ENCODE measurements at places on chromosomes 16 and 17.

DNA sequence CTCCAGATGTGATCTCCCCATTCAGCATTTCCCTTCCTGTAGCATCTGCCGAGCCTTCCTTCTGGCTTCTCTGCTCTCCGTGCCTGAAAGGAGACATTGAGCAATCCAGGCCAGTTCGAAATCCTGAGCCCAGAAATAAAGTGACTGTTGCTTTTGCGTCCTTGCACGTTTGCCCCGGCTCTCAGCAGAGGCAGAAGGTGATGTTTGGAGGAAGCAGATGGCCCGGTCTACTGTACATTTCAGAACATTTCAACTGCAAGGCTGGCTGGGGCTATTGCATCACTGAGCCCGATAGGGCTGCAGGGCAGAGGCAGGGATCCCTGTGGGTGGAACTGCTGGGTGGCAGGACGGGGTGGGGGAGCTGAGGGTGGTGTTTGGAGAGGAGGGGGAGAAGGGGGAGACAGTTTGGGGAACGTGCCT, 29.4 kb downstream of the IRF8 start:
- no peak for DNase-seq

DNA sequence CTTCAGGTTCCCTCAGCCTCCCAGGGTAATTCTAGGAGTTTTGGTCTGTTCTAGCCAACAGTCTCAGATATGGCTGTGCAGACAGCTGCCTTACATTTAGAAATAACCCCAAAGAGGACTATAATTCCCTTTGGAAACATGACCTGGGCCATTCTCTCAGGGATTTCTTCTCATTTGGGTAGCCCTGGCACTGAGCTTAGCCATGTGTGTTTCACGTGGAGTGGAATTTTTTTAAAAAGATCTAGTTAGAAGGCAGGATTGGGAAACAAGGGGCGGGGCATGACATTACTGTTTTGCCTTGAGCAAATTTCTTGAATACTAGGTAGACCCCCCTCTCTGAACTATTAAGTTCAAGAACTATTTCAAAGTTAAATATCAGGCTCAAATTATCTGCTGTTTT, 29.6 kb upstream of the MRC2 start:
- DNase-seq, result no peak

DNA sequence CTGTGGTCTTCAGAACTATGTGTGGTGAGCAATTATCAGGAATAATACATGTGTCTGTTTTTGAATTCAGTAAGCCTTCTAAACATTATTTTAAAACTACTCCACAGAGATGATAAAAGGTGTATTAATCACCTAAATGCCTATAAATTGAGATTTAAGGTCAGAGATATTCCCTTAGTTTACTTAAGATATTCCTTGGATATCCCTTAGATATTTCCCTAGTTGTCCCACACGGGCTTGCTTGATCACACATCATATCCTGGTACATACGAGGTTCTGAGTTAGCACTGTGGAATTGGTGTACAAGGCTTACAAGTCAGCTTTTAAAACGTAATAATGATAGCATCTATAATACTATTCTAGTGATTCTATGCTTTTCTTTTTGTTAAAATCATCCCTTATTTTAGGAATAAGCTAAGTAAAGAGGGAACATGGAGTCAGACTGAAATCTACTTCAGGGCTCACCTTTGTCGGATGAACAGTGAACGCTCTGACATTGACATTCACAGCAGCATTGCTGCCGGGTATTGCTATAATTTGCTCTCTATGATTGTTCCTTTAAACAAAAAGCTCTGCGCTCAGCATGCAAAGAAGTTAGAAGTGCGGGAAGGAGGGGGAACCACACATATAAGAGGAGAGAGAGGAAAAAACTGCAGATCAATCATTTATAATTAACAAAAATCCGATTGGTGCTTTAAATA, 136.5 kb downstream of the SKAP1 start:
- DNase-seq, result no peak

DNA sequence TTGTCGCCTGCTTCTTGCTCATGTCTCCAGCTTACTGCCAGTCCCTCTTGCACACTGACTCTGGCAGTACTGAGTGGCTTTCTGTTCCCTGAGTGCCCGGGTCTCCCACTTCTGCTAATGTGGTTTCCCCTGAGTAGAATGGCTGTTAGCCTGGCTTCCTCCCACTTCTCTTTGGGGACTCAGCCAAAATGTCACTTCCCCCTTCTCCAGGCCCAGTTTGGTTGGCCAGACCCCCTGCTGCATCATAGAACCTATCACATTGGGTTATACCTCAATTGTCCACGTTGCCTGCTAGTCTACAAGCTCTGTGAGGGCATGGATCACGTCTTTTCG, 304.4 kb downstream of the HS3ST3B1 start:
- DNase-seq, result no peak

DNA sequence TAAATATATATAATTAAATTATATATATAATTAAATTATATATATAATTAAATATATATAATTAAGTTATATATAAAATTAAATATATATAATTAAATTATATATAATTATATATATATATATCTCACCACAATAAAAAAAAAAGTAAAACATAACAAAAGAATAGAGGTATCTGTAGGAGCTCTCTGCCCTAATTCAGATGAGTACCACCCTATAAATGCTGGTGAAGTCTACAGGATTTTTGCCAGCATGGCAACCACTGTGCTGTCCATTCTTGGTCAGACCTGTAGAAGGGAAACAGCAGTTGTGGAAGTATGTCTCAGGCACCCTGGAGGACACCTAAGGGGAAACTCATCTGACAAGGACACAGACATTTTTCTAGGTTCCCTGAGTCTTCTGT, 259.7 kb downstream of the PRKCA start:
- DNase-seq, result no peak

GRCh38 chr16:7577588-7577987, 244.9 kb downstream of the RBFOX1 start:
- DNase-seq, result no peak

GRCh38 chr16:28193530-28194423, 18.0 kb downstream of the XPO6 start:
- no peak for DNase-seq

- no peak for DNase-seq
Measured at GRCh38 chr16:83095941-83096692, 469.3 kb downstream of the CDH13 start.

GRCh38 chr17:31533546-31534155, 142.2 kb downstream of the RAB11FIP4 start:
- peak; percentile 62 for DNase-seq

GRCh38 chr17:56949595-56949994, 11.3 kb downstream of the COIL start:
- no peak for DNase-seq

- no peak for DNase-seq
Measured at GRCh38 chr17:76672270-76672851, 28.8 kb upstream of the ST6GALNAC1 start.

DNA sequence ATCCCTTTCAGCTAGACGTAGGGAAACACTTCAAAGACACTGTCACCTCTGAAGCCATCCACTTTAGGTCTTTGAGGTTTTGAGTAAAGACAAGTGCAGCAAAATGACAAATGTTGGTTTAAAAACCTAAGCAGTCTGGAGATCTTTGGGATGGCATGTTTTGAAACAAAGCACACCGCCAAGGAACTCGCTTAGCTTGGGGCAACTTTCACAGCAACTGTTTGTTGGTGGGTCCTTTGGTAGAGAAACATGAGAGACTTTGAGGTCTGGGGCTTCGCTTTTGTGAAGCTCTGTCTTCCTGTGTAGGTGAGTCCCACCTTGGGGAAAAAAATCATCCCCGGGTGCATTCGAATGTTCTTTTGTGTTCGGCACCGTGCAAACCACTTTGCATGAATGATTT, 357.5 kb downstream of the SNX29 start:
- DNase-seq, result no peak

GRCh38 chr16:4272114-4272956, 488 bp downstream of the TFAP4 start:
- no peak for DNase-seq

GRCh38 chr16:72937360-72937759, 110.6 kb downstream of the ZFHX3 start:
- DNase-seq, result no peak

- no peak for DNase-seq
Measured at GRCh38 chr17:59300941-59301340, 30.5 kb upstream of the YPEL2 start.

GRCh38 chr16:22183901-22184614, 21.8 kb downstream of the SDR42E2 start:
- no peak for DNase-seq

DNA sequence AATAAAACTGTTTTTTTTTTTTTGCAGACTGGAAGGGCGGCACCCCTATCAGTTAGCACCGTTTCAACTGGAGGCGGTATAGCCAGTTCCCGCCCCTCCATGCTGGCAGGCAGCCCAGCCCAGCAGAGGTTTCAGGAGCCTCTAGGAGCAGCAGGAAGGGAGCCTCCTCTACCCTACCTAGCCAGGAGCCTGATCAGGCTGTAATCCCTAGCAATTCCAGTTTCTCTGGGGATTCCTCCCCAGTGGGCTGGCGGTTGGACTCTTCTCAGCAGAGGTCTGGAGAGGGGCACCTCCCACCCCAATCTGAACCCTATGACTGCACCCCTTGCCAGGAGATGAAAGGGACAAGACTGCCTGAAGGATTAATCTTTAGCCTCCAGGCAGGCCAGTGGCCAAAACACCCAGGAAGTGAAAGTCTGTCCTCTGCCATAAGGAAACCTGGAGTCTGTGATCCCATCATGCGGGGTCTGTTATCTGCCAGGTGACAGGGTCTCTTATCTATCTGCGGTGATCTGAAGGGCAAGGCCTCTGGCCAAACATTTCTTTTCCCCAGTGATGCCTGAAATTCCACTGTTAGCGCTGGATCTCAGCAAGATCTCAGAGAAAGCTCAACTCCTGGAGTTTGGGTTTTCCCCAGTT, 4.9 kb upstream of the CDH1 start:
- peak; percentile 40 for DNase-seq

- no peak for DNase-seq
Measured at GRCh38 chr17:41532947-41533570, 5.0 kb upstream of the KRT19 start.

GRCh38 chr17:39564211-39564848, 43.4 kb downstream of the NEUROD2 start:
- DNase-seq, result no peak

DNA sequence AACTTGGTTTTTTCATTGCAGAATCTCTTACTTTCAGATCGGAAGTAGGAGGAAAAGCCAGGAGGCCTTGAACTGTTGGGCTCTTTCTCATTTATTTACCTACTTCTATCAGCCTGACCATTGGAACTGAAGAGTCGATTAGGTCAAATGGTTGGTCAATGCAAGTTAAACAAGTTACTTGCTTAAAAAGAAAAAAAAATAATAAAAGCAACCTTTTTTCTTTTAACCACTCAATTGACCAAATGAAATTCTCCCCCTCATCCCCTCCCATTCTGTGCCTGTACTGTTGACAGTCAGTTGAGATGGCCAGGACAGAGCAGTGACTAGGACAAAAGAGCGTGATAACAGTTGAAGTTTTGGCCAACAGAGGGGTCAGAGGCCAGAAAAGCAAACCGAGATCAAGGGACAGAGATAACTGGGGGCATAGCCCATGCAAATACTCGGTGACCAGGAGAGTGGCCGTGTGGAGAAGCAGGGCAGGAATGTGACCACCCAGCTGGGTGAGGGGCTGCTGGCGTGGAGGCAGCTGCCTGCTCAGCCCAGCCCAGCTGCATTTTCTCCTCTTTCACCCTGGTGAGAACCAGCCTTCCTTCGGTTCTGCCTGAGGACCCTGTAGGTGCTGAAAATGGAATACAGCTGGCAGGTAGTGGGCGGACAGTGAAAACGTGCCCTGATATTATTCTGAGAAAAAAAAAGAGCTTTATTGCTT, 72.2 kb downstream of the HS3ST3B1 start:
- DNase-seq, result no peak

DNA sequence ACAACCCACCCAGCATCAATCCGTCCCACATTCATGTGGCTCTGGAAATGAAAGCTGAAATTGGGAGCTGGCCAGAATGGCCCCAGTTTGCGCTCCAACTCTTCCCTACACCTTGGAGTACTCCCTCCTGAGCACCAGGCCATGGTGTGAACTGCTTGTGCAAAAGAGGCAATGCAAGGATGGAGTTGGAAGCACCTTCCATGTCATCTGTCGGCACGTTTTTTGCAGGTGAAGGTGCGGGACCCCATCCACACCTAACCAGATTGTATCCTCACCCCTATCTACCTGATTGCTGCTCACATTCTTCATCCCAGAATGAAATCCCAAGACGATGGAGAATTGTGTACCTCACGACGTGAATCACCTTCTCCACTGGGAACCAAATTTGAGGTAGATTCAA, 136.6 kb upstream of the WSB1 start:
- no peak for DNase-seq
